ENCODE measurements at places on chromosomes 3 and 15.

DNA sequence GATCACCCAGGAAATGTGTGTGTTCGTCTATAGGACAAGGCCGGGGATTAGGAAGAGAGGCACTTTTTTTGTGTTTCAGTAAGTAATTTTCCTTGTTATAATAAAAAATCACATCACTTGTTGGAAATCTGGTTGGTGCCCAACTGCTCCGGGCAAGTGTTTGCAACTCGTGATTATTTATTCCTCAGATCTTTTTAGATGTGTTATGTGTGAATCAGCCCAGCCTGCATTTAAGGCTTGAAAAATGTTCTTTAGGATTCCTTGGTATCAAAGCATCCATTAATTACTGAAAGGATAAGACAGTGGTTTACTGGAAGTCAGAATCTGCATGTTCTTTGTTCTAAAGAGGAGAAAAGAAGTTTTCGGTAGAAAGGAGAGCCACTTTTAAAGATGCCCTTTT lies 345.6 kb downstream of the FEZF2 start:
- DNase-seq, result no peak

DNA sequence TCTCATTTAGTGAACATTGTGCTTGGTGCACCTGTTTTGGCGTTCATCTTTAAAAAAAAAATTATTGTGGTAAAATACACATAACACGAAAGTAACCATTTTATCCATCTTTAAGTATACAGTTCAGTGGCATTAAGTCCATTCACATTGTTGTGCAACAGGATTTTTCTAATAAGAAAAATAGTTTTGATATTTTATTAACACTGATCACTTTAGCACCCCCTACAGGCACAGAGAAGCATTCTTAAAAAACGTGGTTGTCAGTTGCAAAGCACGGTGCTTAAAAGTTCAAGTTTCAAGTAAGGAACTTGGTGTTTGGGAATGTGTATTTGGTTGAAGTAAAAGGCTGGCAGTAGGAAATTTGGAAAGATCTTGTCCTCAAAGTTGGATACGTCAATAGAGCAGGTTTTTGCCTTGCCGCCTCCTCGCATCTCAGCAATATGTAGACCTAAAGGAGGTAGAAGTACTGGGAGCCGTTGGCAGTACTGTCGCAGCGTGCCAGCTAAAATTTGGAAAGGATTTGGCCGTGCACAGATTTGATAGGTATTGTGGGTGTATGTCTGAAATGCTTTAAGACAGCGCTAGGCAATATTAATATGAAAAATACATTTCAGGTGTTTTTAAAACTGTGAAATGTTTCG lies 110.4 kb downstream of the LRRC28 start:
- DNase-seq, result no peak

DNA sequence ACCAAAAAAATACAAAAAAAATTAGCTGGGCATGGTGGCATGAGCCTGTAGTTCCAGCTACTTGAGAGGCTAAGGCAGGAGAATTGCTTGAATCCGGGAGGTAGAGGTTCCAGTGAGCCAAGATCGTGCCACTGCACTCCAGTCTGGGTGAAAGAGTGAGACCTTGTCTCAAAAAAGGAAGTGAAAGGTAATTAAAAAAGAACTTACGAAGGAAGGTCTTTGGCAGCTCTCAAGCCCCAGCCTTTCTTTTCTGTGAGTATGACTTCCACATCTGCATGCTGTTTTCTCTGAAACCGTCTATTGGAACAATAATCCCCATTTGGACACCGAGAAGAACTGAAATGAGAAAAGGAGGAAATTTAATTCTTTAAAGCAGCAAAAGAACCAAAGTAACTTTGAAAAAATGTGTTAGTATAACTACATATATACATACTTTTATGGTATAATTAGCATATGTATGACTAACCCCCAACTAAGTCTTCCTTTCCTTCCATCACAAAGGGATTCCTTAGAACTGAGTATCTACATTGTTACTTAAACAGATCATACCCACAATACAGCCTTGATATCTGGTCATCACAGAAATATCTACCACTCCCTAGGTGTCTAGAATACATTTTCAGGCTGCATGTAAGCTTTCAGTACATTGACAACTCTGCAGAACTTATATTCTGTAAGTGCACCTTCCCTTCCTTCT lies 50.1 kb downstream of the SETD2 start:
- DNase-seq, result no peak

DNA sequence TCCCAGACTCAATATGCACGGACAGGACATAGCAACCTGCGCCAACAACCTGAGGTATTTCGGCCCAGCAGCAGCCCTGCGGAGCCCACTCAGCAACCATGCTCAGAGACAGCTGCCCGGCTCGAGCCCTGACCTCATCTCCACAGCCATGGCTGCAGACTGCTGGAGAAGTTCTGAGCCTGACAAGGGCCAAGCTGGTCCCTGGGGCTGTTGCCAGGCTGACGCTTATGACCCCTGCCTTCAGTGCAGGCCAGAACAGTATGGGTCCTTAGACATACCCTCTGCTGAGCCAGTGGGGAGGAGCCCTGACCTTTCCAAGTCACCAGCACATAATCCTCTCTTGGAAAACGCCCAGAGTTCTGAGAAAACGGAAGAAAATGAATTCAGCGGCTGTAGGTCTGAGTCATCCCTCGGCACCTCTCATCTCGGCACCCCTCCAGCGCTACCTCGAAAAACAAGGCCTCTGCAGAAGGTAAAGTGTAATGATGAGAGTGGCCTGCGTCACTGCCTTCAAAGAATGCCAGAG lies 25.5 kb downstream of the TMEM41A start:
- DNase-seq, result no peak

DNA sequence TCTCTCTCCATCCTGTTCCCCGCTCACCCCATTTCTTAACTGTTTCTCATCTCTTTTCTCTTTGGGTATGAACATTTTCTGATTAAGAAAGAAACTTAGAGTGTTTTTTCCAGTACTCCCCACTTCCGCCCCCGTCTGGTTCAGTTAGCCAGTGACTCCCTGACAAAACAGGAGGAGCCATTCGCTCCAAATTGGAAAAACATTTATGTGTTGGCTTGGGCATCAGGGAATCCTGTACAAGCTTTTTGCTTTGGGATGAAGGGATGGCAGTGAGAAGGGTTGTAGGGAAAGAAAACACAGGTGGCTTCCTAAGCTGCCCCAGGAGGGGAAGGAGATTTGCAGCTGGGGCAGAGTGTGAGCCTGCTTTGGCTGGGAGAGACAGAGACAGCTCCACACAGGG lies 47.0 kb downstream of the BOC start:
- no peak for DNase-seq

- peak; percentile 51 for DNase-seq
Measured at GRCh38 chr15:70023064-70023768, 74.5 kb downstream of the TLE3 start.

DNA sequence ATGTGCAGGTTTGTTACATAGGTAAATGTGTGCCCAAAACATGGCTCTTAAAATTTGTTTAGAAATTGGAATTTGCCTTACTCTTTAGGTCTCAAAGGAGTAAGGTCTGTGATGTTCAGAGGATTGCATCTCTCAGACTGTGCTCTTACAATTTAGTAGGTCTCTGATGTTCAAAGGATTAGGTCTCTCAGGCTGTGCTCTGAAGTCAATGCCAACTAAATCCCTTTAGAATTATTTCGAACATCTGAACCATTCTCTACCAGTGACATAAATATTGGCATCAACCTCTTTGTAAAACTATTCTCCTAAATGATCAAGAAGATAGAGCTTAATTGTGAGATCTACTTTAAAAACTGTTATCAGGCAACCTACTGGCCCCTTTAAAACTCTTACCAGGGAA lies at the start of gene OR5K1:
OR5K1 (plus strand) TSS at position 301 of the 400 bp plus-strand sequence. CDS start 6,376 bp downstream, outside the sequence.
- no peak for DNase-seq

GRCh38 chr15:68277131-68277602 lies 378 bp upstream of the FEM1B start:
- no peak for DNase-seq

DNA sequence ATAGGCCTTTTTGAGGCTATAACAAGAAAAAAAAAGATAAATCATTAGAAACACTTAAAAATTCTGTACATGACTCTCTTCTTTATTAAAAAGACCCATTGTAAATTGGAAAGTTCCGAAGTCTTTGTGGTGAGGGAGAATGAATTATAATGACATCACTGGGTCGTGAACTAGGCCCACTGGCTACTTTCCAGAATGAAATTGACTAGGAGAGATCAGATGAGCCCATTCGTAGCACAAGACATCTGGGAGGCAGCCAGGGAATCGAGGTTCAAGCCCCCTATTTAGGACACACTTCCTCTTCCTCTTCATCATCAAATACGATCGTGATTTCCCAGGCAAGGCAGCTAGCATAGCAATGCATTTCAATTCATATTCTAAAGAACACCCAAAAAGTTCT lies 889.8 kb upstream of the NR2F2 start:
- no peak for DNase-seq

DNA sequence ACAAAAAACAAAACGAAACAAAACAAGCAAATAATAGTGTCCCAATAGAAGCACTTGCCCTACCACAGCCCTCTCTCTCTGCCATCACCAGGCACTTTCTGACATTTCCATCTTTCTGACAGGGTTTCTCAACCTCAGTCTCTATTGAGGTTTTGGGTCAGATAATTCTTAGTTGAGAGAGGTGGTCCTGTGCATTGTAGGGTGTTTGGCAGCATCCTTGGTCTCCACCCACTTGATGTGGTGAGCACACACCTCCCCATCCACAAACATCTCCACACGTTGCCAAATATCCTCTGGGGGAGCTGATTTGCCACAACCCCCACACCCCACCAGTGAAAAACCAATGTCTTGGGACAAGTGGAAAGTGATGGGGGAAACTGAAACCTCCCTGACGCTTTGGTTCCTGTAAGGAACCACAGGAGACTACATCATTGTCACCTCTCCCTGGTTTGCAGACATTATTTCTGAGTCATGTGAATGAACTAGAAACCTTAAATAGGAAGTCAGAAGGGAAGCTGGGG lies 733.7 kb upstream of the CFAP20DC start:
- DNase-seq, result peak; percentile 37

DNA sequence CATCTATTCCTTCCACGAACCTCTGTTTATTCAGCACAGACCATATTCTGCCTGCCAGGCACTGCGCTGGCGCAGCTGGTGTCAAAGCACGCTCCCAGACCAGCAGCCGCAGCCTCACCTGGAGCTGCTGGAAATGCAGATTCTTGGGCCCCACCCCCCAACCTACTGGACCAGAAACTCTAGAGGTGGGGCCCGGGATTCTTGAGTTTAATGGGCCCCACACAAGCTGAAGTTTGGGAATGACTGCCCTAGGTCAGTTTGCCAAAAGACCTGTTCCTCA lies 7.0 kb downstream of the CHST13 start:
- DNase-seq, result no peak

- DNase-seq, result no peak
Measured at GRCh38 chr3:63037116-63037515, 161.9 kb upstream of the CADPS start.

GRCh38 chr3:141605883-141606282 lies 119.1 kb downstream of the RASA2 start:
- no peak for DNase-seq

DNA sequence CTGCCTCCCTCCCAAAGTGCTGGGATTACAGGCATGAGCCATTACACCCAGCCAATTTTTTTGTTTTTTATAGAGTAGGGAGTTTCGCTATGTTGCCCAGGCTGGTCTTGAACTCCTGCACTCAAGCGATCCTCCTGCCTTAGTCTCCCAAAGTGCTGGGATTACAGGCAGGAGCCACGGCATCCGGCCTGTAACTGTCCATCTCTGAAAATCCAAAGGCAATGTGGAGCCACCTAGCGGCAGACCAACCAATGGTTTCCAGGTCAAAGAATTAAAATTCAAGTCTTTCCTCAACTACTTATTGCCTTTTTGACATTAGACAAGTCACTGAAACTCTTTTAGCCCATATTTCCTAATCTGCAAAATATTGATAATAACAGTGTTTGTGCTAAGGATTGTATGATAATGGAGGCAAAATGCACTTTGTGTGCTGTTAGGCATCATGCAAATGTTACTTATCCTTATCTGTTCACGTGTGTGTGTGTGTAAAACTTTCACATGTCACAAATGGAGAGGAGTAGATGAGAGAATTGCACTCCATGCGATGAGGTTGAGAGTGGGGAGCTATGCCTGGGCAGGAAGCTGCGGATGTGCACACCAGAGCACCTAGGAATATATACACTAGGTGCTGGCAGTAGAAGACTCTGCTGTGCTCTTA lies 48.7 kb downstream of the COL8A1 start:
- no peak for DNase-seq

DNA sequence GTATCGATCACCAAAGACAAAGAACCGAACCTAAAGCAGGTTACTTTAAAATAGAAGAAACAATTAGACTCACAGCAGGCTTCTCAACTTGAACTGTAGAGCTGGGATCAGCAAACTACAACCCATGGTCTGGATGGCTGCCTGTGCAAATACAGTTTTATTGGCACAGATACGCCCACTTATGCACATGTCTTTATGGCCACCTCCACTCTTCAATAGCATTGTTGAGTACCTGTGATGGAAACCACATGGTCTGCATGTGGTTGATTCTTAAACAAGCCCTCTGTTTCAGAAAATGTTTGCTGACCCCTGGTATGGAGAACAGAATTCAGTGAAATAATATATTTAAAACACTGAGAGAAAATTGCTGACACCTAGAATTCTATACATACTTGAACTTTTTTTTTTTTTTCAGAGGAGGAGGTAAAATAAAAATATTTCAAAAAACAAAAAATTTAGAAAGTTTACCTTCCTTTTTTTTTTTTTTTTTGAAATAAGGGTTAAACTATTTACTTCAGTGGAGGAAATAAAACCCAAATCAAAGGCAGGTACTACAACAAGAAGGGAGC lies 263.8 kb upstream of the ATP10A start:
- DNase-seq, result no peak

- DNase-seq, result no peak
Measured at GRCh38 chr15:56325186-56325585, 40.0 kb upstream of the TEX9 start.

- DNase-seq, result no peak
Measured at GRCh38 chr15:99983171-99983885, 250.1 kb upstream of the LYSMD4 start.

GRCh38 chr3:106710596-106710995 lies 666.6 kb upstream of the CCDC54 start:
- no peak for DNase-seq

DNA sequence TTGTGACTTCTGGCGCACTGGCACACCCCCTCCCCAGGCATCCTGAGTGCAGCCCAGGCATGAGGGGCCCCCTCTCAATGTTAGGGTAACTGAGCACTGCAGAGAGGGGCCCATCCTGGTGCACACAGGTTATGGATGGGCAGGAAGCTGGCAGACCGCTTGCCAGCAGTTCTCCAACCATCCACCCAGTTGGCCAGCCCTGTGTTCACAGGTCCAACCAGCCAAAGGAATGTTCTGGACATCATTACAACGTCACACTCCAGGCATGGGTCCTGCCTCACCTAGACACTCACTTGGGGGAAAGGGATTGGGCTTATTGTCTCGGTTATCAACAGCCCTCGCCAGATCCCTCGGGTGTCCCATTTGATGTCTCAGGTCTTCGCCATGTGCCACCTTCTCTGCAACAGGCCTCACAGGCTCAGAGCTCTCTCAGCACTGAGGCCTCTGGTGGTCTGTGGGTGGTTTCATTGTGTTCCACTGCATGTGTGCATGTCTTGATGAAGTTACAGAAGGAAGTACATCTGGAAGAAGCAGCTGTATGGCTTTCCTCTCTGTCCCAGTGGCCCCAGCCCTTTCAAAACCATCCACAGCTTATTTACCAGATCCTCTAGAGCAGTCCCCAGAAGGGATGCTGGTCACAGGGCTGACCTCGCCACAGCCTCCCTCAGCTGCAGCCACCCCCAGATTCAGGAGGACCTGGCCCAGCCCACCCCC lies 23.7 kb downstream of the ADCY5 start:
- DNase-seq, result no peak

GRCh38 chr3:65497846-65498245 lies 540.9 kb downstream of the MAGI1 start:
- no peak for DNase-seq

All from CD8-positive, alpha-beta memory T cell (primary cell).